ENCODE measurements at places on chromosomes 5 and 9.
A peak's percentile ranks its signal among the peaks of the same experiment; 100 is the strongest.

- peak; percentile 86 for DNase-seq
These were observed 38.3 kb downstream of the FAM78A start for GRCh38 chr9:131237931-131238401.

DNA sequence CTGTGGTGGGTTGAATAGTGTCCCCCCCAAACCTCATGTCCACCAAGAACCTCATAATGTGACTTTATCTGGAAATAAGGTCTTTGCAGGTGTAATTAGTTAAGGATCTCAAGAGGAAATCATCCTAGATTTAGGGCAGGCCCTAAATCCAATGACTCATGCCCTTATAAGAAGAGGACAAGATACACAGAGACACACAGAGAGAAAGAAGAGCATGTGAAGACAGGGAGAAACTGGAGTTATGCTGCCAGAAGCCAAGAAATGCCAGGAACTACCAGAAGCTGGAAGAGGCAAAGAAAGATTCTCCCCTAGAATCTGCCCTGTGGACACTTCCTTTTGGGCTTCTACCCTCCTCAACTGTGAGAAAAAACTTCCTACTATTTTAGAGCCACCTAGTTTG lies 8.8 kb downstream of the FAM13B start:
- DNase-seq: no peak

- DNase-seq: peak; percentile 54
These were observed 27.7 kb downstream of the PPP3R2 start for GRCh38 chr9:101566904-101567724.

- no peak for DNase-seq
These were observed 2.7 kb upstream of the IL12B start for GRCh38 chr5:159332800-159333544.

GRCh38 chr5:31972558-31972957 lies 201.6 kb downstream of the GOLPH3 start:
- no peak for DNase-seq

DNA sequence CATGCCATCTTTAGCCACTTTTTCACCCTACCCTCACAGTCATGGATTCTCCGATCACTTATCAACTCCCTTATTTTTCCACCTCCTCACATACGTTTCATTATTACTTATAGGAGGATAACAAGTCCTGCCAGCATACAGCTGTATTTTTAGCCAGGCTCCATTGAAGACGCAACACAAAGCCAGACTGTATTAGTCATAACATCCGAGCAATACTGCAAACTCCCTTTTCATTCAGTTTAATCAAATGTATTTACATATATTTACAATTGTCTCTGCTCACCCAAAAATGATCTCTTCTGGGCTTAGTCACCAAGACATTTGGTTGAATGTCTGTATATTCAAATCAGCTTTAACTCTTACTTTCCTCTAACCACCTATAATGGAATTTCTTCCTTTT lies 126.4 kb upstream of the PRLR start:
- DNase-seq: no peak

DNA sequence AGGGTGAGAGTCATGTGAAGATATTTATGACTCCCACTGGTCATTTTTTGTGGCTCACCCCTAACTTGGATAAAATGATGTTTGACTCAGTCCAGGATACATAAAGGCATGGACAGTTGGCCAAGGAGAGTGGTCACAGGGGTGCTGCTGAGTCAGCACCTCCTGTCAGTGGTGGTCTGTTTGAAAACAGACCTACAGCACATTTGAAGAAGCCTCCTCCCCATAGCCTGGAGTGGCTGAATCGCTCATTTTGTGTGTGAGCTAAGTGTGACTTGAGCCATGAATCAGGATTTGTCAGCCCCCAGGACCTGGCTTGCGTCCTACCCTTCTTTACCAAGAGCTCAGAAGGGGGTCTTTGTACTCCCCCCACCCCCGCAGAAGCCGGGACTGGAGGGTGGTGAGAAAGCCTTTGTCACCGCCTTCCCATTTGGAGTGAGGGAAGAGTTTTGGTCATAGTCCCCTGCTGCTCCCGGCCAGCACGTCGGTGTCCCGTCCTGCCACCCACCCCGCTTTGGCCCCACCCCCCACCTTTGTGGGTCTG lies 35.6 kb downstream of the TRIO start:
- DNase-seq: no peak

DNA sequence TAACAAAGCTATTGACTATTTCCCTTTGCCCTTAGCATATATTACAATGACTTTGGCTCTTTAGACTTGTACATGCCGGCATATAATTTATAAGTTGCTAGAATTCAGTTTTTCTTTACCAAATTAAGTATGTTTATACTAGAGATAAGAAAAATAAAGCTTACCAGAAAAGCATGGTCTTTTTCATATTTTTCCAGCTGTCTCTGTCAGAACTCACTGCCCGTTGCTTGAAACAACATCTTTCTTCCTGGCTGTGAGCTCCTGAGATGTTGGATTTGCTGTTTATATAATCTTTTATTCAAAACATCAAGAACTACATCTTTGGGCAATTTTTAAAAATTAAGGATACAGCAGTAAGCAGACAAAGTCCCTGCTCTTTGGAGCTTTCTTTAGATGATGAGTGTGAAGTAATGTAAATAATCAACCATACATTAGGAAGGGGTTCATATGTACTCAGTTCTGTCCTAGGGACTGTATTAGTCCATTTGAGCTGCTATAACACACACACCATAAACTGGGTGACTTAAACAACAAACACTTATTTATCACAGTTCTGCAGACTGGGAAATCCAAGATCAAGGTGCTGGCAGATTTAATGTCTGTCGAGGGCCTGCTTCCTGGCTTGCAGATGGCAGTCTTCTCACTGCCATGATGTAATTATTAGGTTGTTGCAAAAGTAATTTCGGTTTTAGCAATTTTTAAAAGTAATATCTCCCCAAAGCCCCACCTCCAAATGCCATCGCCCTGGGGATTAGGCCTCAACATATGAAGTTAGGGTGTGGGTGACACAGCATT lies 45.4 kb upstream of the RANBP3L start:
- DNase-seq: no peak

GRCh38 chr5:67240846-67241245 lies 44.2 kb upstream of the CD180 start:
- DNase-seq: no peak

- no peak for DNase-seq
These were observed 740.4 kb upstream of the RIOK2 start for GRCh38 chr5:97923496-97923895.

- DNase-seq: no peak
These were observed 41.6 kb upstream of the TLR4 start for GRCh38 chr9:117662651-117663050.

DNA sequence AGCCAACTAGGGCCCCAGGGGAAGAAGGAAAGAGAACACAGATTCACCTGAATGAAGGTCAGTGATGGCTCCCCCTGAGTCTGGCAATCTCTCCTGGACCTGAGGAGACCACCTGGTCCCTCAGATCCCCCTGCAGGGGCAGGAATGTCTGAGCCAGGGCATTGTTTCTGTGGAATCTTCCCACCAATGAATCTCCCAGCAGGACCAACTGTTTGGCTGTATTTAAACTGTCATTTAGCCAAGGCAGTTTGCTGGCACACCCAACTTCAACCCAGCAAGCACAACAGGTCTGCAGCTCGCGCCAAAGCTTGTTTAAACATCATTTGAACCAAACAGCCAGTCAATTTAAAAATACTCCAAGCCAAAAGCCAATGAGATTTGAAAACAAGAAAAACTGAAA lies 92.6 kb downstream of the SH3TC2 start:
- no peak for DNase-seq

DNA sequence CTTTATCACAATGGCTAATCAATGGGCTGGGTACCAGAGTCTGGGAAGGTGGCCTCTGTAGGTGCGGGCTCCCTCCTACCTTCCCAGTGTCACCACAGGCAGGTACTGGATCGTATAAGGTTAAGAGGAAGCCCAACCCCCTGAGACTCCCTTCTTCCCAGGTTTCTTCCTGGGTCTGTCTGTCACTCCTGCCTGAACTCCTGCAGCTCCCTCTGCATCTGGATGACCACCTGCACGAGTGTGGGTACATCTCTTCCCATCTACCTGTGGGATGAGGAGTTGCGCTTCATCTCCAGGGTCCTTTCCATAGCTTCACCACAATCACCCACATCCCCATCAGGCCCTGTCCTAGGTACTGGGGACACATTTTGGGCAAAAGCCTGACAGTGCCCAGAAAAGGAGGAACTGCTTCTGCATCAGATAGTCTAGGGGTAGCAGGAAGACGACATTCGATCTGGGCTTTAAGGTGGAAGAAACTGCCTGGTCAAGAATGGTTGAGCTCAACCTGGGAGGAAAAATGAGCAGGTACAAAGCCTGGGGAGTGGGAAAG lies 112.2 kb upstream of the ALDH1B1 start:
- DNase-seq: no peak

- no peak for DNase-seq
These were observed 186.7 kb downstream of the COMMD10 start for GRCh38 chr5:116271446-116272025.

- no peak for DNase-seq
These were observed 140.4 kb downstream of the ESM1 start for GRCh38 chr5:54844905-54845566.

GRCh38 chr5:74632947-74633356 lies 7.6 kb downstream of the ENC1 start:
- no peak for DNase-seq

GRCh38 chr9:137457406-137458193 lies 1.5 kb downstream of the NSMF start:
- DNase-seq: no peak

DNA sequence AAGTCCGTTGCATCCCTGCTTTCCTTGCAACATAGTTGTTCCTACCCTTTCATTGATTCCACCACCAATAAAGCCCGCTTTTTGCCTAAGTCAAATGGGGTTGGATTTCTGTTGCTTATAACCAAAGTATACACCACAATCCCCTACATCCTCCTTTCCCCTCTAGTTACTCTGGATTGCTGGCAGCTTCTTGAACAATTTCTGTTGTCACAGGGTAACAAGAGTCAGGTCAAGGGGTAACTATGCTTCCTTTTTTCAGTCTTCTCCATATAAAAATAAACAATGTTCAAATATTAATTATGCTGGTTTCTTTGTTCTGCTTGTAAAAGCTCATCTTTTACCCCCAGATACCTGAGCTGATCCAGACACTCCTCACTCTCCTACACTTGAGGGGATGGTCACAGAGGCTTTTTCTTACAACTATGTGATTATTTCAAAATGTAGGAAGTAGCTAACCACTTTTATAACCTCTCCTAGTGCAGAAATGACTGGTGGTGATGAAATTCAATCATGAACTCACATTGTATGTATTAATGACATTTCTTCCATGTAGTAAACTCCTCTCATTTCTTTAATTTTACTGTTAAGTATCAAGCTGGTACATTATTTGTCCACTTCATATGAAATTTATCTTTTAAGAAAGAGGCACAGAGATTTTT lies 136.5 kb downstream of the SNX18 start:
- DNase-seq: no peak

GRCh38 chr9:137302449-137303150 lies 529 bp upstream of the NRARP start:
- no peak for DNase-seq

DNA sequence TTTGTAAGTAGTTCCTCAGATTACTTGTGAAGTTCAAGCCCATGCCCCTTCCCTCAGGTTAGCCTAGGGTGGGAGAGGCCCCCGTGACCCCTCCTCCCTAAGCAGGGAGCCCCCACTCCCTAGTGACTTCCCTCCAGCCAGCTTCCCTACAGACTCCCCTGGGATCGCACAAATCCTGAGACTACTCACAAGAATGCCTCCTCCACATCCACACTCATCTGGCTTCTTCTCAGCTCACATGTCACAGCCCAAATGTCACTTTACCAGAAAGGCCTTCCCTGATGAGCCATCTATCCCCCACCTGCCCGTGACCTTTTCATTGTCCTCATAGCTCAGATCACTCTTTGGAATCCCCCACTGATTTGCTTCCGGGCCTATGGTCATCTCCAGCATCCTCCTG lies 96.7 kb upstream of the ARAP3 start:
- DNase-seq: no peak

GRCh38 chr5:42993516-42994245 lies 46.4 kb downstream of the ANXA2R start:
- DNase-seq: peak; percentile 72

DNA sequence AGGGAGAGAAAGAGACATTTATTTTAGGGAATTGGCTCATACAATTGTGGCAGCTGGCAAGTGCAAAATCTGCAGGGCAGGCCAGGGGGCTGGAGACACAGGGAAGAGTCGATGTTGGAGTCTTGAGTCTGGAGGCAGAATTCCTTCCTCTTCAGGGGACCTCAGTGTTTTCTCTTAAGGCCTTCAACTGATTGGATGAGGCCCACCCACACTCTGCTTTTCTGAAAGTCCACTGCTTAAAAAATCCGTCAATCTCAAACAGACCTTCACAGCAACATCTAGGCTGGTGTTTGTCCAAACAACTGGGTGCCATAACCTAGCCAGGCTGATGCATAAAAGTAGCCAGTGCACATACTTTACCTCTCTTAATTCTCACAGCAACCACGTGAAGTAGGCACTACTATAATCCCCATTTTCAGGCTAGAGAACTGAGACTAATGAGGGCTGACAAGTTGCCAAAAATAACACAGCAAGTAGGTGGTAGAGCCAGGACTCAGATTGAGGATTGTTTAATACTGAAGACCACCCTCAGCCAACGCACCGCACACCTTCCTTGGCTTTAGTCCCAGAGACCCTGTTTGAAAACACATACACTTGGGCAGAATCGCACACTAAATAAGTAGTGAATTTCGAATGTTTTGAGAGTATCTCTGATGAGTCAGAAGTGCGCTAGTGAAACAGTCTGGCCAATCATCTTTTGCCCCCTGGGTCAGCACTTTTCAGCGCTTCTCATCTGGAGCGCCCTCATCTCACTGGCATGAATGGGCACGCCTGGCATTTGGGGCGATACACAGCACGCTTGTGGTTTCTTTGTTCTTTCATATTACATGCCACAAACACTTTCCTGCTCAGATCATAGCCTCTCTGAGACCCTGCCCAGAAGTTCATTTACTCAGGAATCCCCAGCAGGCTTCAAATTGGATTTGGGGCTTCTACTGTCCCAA lies 591.4 kb downstream of the CCDC171 start:
- no peak for DNase-seq

GRCh38 chr5:26569929-26570258 lies 468.5 kb downstream of the CDH9 start:
- DNase-seq: no peak

GRCh38 chr9:80147866-80148265 lies 576.1 kb downstream of the TLE4 start:
- DNase-seq: no peak

GRCh38 chr5:67802766-67803165 lies 412.8 kb upstream of the PIK3R1 start:
- DNase-seq: no peak

DNA sequence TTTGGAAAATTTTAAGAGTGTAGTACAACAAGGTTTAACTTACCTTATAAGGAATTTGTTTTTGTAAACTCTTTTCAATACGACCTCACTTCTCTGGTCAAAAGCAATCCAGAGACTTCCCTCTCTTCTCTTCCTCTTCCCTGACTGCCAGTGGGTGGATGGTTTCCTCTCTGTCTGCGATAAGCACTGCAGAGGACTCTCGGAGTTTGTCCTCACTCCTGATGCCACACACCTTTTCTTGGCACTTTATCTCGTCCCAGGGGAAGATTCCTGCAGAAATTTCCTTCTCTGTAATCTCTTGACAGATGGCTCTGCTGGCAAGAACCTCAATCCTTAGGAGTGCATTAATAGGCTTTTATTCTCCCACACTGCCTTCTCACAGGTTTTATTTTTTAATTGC lies 641.6 kb downstream of the NR2F1-AS1 start:
- no peak for DNase-seq

- no peak for DNase-seq
These were observed 22.2 kb downstream of the AMBP start for GRCh38 chr9:114055894-114056293.

GRCh38 chr5:55502759-55503158 lies 32.0 kb downstream of the PLPP1 start:
- DNase-seq: no peak
